ENCODE measurements at places on chromosomes 2 and 18. TPM values are rescaled to one million over a fixed set of nuclear protein-coding genes. Genes with fewer than 3 reads are reported as not detected.

PAPOLG gene
- 7.7 TPM for total RNA-seq

GRCh38 chr2:10700078-10700803 lies 10.5 kb upstream of the NOL10 start:
- no peaks in the 10 kb centered on the region for H3K4me1 ChIP-seq
- DNase-seq, result no peak
- H3K27me3 ChIP-seq, result no peaks in the 10 kb centered on the region
- H3K36me3 ChIP-seq, result no peaks in the 10 kb centered on the region

- H3K4me1 ChIP-seq, result no peaks in the 10 kb centered on the region
- no peaks in the 10 kb centered on the region for H3K36me3 ChIP-seq
- no peak overlapping the region for H3K4me3 ChIP-seq
- no peak overlapping the region for H3K27ac ChIP-seq
These were observed 390.9 kb upstream of the TRIB2 start for GRCh38 chr2:12325806-12326205.

- no peaks in the 10 kb centered on the region for H3K36me3 ChIP-seq
- H3K27ac ChIP-seq, result no peak overlapping the region
- DNase-seq, result no peak
These were observed 151.9 kb upstream of the CWC22 start for GRCh38 chr2:180158961-180159360.

ACOXL gene
- 10.6 TPM for total RNA-seq

- H3K27ac ChIP-seq, result no peak overlapping the region
- no peaks in the 10 kb centered on the region for H3K36me3 ChIP-seq
- DNase-seq, result no peak
- H3K4me1 ChIP-seq, result no peaks in the 10 kb centered on the region
These were observed 297.1 kb upstream of the FSIP2 start for GRCh38 chr2:185441486-185442005.

DNA sequence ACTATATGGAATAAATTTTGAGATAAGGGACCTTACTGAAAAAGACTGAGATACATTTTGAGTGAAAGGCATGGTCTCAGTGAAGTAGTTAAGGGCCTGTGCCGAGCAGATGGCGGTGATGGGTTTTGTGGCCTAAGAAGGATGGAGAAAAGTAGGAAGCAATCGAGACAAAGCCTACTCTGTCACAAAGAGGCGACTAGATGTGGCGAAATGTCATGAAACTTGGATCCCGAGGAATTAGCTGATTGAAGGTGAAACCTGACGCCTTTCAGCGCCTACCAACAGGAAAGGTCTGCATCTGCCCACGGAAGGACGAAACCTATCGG lies 558 bp upstream of the CEP192 start:
- peak overlapping the region; percentile 57 for H3K4me3 ChIP-seq
- peak overlapping the region; percentile 78 for H3K27ac ChIP-seq
- no peaks in the 10 kb centered on the region for H3K27me3 ChIP-seq
- DNase-seq, result no peak
- no peaks in the 10 kb centered on the region for H3K36me3 ChIP-seq

ACMSD gene
- total RNA-seq, result not detected

GCG gene
- total RNA-seq, result not detected

DNA sequence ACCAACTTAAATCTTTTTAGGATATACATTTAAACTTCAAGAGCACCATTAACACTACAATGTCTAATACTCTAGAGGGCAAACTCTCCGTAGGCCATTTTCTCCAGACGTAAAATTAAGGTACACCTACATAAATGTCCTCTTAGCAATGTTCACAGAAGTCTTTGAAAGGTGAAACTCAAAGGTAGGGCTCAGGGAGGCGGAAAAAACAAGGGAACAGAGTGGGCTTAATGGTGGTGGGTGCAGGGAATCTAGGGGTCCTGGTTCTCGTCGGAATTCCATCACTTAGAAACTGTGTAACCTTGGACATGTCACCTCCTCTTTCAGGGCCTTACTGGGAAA lies 668 bp downstream of the NFU1 start:
- peak overlapping the region; percentile 90 for H3K27ac ChIP-seq
- peaks cover 3% of the 10 kb centered on the region for H3K36me3 ChIP-seq
- H3K27me3 ChIP-seq, result no peaks in the 10 kb centered on the region
- H3K4me3 ChIP-seq, result peak overlapping the region; percentile 73
- H3K4me1 ChIP-seq, result peaks cover 14% of the 10 kb centered on the region

DNA sequence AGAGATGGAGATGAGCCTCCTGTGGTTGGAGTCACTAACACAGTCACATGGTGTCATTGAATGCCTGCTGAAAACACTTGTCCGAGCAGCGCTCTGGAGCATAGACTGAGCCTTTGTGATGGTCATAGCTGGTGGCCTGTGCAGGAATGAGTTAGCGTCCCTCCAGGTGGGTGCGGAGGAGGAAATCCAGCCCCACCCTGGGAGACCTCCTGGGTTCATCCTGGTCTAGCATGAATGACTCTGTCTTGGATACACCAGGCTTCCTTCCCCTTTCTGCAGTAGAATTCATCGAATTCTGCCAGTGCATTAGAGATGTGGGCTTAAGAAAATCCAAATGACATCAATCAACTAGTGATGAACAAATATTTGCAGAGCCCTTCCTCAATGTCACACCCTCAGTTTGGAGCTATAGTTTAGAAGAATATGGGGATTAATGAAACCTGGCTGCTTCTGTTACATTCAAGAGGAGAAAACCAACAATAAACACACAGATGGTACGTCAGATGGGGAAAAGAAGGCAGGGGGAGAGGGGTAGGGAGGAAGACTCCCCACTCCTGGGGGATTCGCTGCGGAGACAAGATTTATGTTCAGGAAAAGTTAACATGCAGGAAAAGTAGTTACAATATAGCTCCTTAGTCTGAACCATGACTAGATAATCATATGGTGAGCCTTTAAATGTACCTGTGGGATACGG lies 136.7 kb downstream of the DDX1 start:
- H3K27ac ChIP-seq, result no peak overlapping the region
- peaks cover 6% of the 10 kb centered on the region for H3K4me1 ChIP-seq
- H3K4me3 ChIP-seq, result no peak overlapping the region
- no peaks in the 10 kb centered on the region for H3K36me3 ChIP-seq
- H3K27me3 ChIP-seq, result no peaks in the 10 kb centered on the region

- H3K36me3 ChIP-seq, result no peaks in the 10 kb centered on the region
- H3K4me1 ChIP-seq, result peaks cover 10% of the 10 kb centered on the region
- H3K27me3 ChIP-seq, result no peaks in the 10 kb centered on the region
- no peak for DNase-seq
These were observed 37.1 kb upstream of the DARS1 start for GRCh38 chr2:136022396-136023146.

DNA sequence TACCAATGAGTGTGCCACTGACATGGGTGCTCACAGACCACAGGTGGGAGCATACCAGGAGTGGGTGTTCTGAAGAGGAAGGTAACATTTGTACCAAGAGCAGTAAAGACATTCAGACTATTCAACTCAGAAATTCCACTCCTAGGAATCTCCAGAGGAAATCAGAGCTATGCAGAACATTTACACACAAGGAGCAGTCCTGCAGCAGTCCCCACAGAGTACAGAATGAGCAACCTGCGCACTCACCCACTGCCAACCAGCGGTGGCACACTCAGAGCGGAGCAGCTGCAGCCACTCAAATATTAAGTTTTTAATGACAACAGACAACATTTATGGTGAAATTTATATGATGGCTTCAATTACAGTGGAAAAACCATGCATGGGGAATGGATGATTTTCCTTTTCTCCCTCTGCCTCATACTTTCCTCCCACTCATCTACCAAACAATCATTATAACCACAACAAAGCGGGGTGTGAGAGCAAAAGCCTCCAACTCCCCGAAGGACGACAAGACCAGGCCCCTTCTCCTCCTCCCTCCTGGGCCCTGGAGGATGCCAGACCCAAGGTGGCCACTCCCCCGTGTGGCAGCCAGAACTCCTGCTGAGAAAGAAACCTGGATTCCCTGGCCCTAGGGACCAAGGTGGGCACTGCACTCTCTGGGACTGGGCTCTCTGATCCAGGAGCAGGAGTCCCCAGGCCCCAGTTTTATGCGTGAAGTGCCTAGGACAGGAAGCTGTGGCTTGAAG lies 5.4 kb downstream of the HS6ST1 start:
- peaks cover 43% of the 10 kb centered on the region for H3K4me1 ChIP-seq
- H3K27ac ChIP-seq, result no peak overlapping the region
- H3K4me3 ChIP-seq, result no peak overlapping the region
- peaks cover 19% of the 10 kb centered on the region for H3K36me3 ChIP-seq
- no peak for DNase-seq

DNA sequence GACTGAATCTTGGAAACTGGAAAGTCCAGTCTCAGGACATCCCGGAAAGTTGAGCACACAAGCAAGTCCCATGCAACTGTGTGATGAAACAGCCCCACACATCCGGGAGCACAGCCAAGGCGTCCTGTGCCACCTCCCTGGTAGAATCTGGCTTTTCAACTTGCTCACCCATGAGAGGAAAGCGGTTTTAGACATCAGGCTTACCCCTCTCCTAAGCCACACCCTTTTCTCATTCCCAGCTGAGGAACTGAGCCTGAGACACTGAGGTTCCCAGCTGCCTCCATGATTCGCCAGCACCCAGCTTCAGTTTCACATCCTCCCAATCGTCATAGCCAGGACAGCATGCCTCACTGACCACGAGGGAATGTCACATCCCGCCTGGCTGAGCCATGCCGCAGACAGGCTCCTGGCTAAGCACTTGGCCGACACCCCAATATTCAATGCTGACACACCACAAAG lies 60.3 kb downstream of the STEAP3 start:
- H3K27ac ChIP-seq, result no peak overlapping the region
- no peaks in the 10 kb centered on the region for H3K36me3 ChIP-seq
- no peak overlapping the region for H3K4me3 ChIP-seq
- H3K27me3 ChIP-seq, result no peaks in the 10 kb centered on the region
- no peaks in the 10 kb centered on the region for H3K4me1 ChIP-seq
- no peak for DNase-seq

GRCh38 chr2:46216213-46216612 lies 81.0 kb upstream of the EPAS1 start:
- no peaks in the 10 kb centered on the region for H3K36me3 ChIP-seq
- no peak overlapping the region for H3K4me3 ChIP-seq
- no peak overlapping the region for H3K27ac ChIP-seq
- DNase-seq, result no peak
- no peaks in the 10 kb centered on the region for H3K27me3 ChIP-seq

DNA sequence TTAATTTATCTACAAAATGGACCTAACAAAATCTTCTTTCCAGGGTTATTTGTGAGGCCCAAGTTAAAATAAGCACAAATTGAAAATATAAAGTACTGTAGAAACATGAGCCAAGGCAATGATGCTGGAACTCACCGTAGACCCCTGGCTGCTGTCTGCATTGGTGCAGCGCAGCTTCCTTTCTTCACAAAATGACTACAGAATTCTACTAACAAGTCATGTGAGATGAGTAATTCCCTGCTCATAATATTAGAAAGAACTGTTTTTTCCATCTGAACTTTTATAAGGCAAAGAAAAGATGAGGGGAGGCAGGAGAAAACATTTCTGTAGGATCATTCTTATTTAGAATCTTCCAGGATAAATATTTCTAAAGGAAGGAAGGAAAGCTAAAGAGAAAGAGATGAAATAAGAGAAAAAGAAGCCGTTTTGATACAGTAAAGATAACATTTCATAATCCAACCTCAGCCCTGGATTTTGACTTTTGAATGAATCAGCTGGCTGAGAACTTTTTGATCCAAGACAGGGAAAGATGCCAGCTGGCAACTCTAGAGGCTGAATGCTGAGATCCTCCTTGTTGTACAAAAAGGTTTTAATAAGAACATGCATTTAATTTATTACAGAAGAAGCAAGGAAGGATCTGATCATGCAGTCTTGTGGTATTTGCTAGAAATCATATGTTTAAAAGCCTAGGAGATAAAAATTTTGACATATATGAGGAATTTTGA lies 183.9 kb upstream of the KLHL14 start:
- H3K36me3 ChIP-seq, result no peaks in the 10 kb centered on the region
- H3K27me3 ChIP-seq, result no peaks in the 10 kb centered on the region
- H3K27ac ChIP-seq, result no peak overlapping the region
- peak; percentile 35 for DNase-seq

ALLC gene
- total RNA-seq, result not detected

- H3K4me3 ChIP-seq, result no peak overlapping the region
- no peaks in the 10 kb centered on the region for H3K36me3 ChIP-seq
- peak overlapping the region; percentile 93 for H3K27ac ChIP-seq
- DNase-seq, result peak; percentile 92
- peaks cover 22% of the 10 kb centered on the region for H3K27me3 ChIP-seq
These were observed 3.7 kb upstream of the TUBA4B start for GRCh38 chr2:219249203-219249980.

GRCh38 chr2:2860589-2861300 lies 516.9 kb downstream of the EIPR1 start:
- no peaks in the 10 kb centered on the region for H3K27me3 ChIP-seq
- H3K4me3 ChIP-seq, result no peak overlapping the region

DNA sequence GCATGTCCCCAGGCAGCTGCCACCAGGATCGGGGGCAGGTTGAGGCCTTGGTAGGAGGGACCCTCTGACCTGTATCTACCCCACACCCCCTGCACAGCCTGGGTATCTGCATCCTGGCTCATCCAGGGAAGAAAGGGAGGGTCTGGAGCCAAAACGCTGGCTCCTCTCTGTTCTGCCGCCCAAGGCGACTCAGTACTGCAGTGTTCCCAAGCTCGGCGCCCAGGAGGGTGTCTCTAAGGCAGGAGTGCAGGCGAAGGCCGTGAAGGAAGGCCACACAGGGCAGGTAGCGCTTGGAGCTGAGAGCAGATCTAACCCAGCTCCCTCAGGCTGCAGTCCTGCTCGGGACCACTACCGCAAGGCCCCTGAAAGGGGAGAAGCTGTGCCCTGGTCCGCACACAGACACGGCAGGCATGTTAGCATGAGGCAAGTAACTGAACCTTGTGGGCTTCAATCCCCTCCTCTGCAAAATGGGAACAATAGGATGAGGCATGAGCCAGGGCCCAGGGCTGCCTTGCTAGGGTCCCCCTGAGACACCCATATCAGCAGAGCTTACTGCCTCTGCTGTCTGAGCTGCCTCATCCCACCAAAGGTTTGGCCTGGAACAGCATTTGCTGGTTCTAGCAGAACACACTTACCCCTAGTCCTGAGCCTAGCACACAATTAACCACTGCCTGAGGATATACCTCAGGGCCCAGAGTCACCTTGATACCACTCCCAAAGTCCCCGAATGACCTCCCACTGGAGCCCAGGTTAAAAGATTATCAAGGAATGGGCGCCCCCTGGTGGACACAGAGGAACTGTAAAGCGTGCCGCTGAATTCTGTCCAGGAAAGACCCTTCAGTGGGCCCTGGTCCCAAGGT lies 6.5 kb downstream of the PTMA start:
- peak; percentile 64 for DNase-seq
- no peak overlapping the region for H3K27ac ChIP-seq
- peaks cover 16% of the 10 kb centered on the region for H3K4me1 ChIP-seq
- peaks cover 24% of the 10 kb centered on the region for H3K36me3 ChIP-seq

VWC2L gene
- 0.25 TPM for total RNA-seq

DNA sequence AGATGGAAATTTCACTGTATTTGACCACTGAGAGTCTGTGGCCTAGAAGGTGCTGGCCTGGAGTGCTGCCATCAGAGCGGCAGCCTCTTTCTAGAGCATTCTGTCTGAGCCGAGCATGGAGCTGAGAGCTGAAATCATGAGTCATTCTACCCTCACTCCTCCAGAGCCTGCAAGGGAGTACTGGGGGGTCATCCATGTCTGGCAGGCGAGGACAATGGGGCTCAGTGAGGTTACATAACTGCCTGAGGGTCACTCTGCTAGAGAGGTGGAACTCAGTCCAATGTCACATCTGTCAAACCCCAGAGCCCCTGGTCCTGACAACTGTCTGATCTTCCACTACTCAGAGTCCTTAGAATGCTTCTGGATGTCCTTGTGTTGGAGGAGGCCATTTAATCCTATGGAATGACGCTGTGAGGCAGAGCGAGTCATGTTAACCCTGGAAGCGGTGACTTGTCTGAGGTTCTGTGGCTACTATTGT lies 65.3 kb downstream of the HAUS1 start:
- no peaks in the 10 kb centered on the region for H3K36me3 ChIP-seq
- no peak for DNase-seq
- H3K27me3 ChIP-seq, result no peaks in the 10 kb centered on the region
- H3K4me3 ChIP-seq, result no peak overlapping the region
- no peak overlapping the region for H3K27ac ChIP-seq
- H3K4me1 ChIP-seq, result peaks cover 5% of the 10 kb centered on the region

Data from lung (tissue), 17 donors.